Stimulated activated CD4-positive, alpha-beta T cell treated with anti-CD3 and anti-CD28 coated beads, Interleukin-2, amount 100 ng/mL, for 4 hours (primary cell): ENCODE measurements at places on chromosomes 12 and 14.

GRCh38 chr14:61471297-61472005, 150.1 kb downstream of the PRKCH start:
- DNase-seq: no peak

- DNase-seq: no peak
Measured at GRCh38 chr14:89813617-89814031, 140.9 kb downstream of the EFCAB11 start.

GRCh38 chr12:52836491-52837412, 2.6 kb upstream of the KRT79 start:
- no peak for DNase-seq

GRCh38 chr12:6317693-6318439, 7.4 kb downstream of the PLEKHG6 start:
- DNase-seq: no peak

DNA sequence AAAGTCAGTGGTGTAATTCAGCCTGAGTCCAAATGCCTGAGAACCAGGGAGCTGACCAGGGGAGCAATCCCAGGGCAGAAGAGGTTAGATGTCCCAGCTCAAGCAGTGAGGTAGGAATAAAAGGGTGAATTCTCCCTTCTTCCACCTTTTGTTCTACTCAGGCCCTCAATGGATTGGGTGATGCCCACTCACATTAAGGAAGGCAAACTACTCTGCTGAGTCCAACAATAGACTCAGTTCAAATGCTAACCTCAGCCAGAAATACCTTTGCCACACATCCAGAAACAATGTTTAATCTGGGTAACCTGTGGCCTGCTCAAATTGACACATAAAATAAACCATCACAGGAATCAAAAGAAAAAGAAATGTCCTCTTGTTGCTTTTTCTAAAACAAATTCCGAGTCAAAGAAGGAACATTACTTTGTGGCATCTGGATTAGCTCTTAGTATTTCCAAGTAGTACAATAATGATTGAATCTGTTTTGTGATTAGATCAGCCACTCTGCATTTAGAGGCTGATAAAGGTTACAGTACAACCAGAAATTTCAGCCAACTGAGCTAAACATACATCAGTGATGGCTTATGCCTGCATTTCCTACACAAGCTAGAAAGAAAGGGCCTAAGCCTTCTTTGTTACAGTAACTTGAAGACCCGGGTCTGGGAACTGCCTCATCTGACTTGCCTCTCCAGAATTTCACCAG, 43.6 kb upstream of the TRIM9 start:
- DNase-seq: no peak

DNA sequence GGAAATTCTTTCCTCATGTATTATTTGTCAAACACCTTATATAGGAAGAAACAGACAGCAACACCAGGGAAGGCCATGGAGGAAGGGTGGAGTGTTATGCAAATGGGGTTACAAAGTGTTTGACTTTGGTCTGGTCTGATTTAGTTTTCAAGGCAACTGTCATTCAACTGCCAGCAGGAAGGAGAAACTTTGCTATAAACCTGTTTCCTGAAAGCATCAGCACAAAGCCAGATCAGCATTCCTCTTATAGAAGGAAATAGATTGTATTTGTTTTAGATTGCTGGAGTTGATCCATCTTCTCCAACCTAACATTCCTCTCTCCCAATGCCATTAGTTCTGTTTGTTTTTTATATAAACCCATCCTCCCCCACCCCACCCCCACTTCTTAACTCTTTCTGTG, 65.7 kb downstream of the STAB2 start:
- no peak for DNase-seq

DNA sequence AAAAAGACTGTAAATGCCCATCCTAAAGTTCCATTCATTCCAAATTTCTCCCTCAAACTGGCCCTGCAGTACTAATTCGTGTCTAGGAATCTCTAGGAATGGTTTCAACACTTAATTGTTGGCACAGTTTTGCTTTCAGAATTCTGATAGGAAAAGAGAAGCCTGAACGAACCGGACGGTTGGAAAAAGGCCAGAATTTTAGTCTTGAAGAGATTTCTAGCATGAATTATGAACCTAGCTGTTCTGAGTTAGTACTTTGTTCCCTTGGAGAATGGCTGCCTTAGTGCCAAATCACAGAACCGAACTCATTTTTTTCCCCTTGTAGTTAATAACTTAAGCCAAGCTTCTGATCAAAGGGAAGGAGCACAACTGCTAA, 262.6 kb downstream of the ADAMTS20 start:
- no peak for DNase-seq

- DNase-seq: no peak
Measured at GRCh38 chr14:93330609-93331000, 2.2 kb downstream of the BTBD7 start.

- no peak for DNase-seq
Measured at GRCh38 chr12:30345744-30346471, 349.8 kb downstream of the IPO8 start.

DNA sequence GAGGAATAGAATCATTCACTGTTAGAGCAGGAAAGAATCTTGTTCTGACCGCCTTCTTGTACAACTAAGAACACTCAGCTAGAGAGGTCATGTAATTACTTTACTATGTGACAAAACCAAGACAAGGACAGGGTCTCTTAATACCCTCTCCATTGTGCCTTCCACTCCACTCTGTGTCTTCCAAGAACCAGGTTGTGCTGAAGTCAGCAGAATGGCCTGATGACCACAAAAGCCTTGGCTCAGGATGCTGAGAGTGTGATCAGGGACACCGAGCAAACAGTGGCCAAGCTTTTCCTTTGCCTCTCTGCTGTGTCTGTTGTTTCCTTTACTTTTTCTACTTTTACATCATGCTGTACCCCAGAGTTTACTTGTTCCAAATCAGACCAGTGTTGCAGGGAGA, 83.2 kb upstream of the RFX4 start:
- no peak for DNase-seq

GRCh38 chr12:105888696-105889095, 250.1 kb downstream of the NUAK1 start:
- DNase-seq: no peak

DNA sequence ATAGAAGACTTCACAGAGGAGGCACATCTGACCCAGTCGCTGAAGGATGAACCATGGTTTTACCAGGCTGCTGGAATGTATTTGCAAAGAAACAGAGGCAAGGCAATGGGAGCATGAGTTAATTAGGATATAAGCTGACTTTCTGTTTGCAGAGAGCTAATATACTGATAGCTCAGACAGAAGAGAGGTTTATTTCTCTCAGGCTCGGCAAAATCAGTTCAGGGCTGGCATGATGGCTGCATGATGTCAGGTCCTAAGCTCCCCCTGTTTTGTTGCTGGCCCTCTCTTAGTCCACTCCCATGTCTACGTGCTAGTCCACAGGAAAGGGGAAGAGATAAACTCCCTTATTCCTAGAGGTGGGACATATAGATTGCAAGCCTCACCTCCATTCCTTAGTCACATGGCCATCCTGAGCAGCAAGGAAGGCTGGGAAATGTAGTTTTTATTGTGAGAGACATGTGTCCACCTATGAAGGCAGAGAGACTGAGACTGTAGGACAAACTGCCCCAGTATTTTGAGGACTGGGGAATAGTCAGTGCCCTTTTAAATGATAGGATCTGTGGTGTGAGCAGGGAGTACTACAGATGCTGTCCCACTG, 224.5 kb downstream of the VRK1 start:
- no peak for DNase-seq

GRCh38 chr12:45833401-45833800, 103.9 kb downstream of the ARID2 start:
- no peak for DNase-seq

GRCh38 chr12:30396576-30396975, 299.1 kb downstream of the IPO8 start:
- no peak for DNase-seq

GRCh38 chr12:108198043-108198442, 69.0 kb downstream of the WSCD2 start:
- DNase-seq: no peak

DNA sequence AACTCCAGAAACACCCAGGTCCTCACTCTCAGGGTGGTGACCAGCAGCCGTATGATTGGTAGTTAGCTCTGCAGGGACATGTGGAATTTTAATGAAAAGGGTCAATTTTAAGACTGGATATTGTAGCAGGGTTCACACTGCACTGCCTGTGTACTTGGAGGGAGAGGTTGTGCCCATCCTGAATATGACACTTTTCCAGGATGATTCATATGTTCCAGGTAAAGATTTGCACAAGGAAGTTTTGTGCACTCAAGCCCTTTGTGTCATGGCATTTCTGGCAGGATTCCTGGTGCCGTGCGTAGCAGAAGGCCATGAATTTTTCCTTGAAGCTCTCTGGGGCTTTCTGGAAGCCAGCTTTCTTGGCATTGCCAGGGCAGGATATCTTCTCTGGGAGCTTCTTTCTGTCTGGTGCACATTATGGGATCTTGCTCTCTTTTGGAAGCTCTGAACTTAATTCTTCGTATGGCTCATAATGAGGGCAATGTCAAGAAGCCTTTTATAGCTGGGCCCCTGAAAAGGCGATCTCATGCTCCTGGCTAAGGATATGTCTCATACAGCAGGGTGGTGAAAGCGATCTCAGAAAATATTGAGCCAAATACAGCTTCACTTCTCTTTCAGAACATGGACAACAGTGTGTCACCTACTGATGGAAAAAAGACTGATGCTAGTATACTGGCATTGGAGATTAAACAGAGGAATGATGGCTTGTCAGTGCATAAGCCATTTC, 1133.9 kb downstream of the AACS start:
- no peak for DNase-seq

DNA sequence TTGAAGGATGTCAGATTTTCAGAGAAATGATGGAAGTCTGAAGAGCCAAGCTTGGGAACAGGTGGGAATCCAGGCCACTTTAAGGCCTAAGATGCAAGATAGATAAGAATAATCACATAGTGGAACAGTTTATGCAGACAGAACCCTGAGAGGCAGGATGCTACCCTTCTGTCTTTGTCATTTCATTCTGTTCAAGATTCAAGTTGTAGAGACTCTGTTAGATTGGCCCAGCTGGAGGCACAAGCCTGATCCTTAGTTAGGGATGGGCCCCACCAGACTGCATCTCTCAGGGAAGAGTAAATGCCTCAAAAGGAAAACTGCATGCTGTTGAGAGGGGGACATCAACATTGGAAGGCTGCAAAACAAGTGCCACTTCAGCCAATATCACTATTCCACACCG, 287.0 kb downstream of the PCNX1 start:
- DNase-seq: no peak

DNA sequence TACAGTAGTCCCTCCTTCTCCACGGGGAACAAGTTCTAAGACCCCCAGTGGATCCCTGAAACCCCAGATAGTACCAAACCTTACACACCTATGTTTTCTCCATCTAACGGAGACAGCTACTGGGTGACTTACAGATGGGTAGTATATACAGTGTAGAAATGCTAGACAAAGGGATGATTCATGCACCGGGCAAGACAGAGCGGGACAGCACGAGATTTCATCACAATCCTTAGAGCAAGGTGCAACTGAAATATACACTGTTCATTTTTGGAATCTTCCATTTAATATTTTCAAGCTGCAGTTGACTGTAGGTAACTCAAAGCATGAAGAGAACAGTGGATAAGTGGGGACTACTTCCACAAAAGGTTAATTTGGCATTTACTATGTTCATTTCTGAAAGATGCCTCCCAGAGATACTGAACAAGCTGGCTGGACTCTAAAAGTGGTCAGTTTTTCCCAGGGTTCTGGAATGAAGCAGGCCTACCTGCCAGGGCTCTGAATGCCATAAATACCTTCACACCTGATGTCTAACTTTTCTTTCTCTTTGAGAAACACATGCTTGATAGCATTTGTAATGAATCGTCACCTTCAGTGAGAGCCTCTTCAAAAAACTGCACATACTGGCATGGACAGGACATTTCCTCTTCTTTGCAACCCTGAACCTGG, 127.7 kb upstream of the FOXN3 start:
- DNase-seq: no peak

DNA sequence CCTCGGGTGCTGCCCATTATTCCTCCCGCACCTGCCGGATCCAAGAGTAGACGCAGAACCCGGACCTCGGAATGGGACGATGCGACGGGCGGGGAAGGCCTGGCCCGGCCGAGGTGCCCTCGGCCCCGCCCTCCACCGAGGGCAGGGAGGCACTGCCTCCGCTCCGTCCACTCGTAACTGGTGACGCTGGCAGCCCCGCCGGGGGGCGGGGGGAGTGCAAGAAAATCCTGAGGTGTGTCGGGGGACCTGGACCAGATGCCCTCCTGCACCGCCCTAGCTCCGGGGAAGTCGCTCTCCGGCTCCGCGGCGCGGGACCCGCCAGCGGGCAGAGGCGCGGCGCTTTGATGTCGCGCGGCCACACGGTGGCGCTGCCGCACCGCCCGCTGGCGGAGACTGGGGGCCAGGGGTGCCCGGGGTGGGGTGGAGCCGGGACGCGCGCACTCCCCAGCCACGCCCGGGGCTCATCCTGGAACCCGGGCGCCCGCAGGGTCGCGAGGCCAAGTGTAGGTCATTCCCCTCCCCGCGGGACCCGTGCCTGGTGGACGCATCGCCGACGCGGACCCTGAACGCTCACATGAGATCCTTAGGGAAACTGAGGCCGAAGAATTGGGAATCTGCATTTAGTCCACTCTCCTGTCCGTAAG, 202.8 kb downstream of the TTC8 start:
- DNase-seq: peak; percentile 37

DNA sequence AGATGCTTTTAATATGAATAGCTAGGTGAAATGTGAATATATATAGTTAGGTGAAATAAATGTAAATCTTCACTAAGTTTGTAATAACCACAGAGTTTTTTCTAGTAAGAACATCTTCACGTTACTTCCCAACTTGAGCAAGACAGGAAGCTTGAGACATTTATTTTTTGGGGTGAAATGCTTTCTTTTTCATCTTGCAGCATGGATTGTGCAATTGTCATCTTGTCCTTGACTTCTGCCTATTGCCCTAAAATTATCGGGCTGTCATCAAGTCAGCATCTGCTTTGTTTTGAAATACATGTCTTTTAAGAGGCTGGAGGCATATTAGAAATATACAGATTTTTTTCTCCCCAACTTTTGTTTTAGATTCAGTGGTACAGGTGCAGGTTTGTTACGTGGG, 433.9 kb downstream of the PCNX1 start:
- no peak for DNase-seq

DNA sequence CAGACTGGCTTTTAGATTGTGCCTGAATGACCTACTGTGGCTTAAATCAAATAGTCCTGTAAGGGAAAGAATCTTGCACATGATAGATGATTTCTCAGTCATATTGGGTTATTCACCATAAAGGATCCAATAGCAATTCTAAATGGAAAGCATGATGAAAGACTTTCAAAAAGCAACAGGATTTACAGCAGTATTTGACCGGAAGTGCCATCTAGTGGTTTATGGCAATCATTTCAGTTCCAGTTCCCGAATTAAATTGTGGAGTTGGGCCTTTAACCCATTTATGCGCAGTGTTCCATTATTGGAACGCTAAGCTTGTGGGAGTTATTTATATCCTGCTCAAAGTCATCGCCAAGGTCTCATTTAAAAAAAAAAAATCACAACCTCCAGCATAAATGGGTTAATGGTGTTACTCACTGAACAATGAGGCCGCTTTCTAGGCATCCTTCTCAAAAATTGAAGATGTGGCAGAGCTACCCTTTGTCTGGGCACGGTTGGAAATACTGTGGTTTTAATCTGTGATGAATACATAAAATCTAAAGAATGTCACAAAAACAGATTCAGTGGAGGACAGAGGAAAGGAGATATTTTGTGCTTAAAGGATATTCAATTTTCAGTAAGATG, 60.8 kb upstream of the REP15 start:
- no peak for DNase-seq

GRCh38 chr12:22828066-22828465, 203.1 kb downstream of the ETNK1 start:
- no peak for DNase-seq

- DNase-seq: no peak
Measured at GRCh38 chr14:35244542-35244941, 47.6 kb upstream of the PSMA6 start.

GRCh38 chr12:124098101-124098757, 125.2 kb downstream of the ZNF664 start:
- no peak for DNase-seq
